ENCODE measurements at places on chromosomes 3 and 15.

- DNase-seq = no peak
These were observed 11.6 kb upstream of the TAFA4 start for GRCh38 chr3:68943753-68944500.

DNA sequence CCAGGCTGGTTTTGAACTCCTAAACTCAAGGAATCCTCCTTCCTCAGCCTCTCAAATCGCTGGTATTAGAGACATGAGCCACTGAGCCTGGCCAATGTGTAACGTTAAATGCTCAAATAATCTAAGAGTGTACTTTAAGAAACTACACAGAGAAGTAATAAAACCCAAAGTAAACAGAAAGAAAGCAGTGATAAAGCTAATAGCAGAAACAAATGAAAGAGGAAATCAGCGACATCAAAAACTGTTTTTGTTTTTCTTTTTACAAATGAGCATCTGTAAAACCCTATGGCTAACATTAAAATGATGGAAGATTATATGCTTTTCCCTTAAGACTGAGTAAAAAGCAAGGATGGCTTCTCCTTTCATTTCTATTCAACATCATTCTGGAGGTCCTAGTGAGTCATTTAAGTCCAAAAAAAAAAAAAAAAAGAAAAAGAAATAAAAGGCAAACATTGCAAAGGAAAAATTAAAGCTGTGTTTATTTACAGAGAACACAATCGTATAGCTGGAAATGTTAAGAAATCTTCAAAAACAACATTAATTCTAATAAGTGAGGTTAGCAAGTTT lies 36.8 kb upstream of the FNDC3B start:
- no peak for DNase-seq

GRCh38 chr15:65408324-65409035 lies 14.3 kb downstream of the IGDCC4 start:
- no peak for DNase-seq

DNA sequence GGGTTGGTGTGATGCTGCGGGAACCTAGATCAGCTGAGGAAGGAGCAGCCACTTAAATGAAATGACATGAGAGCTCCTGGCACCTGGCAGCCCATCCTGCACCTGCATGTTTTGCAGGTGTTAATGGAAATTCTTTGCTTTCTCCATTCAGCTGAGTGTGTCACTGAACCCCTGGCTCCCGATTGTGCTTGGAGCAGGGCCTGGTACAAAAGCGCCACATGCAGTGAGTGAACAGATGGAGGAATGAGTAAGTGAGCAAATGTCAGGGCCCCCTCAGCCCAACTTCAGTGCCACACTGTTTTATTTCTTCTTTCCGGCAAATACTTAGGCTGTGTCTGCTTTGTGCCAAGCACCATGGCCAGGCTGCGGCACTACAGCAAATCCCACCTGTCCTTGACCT lies 132.2 kb downstream of the ASB7 start:
- DNase-seq = no peak

DNA sequence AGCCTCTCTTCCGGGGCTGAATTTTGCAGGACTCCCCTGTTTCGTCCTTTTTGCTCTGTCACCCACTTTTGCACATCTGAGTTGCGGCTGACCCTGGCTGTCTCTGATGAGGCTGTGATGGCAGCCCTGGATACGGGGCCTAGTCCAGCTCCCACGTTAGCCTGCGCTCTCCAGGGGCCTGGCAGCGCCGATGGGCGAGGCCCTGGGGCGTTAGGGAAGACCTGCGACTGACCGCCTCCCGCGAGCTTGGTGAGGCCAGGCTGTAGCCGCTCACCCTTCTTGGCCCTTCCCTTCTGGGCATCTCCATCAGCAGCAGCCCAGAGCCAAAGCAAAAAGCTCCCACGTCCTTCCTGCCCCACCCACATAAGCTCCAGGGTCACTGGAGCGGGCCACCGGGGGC lies 85.2 kb downstream of the FBLN2 start:
- no peak for DNase-seq
